ENCODE measurements at places on chromosomes 16 and 17.

GRCh38 chr17:80257716-80258213 is 2.9 kb upstream of the RNF213 start:
- no peak for DNase-seq

GRCh38 chr17:79473111-79473875 is 137.6 kb downstream of the RBFOX3 start:
- no peak for DNase-seq

DNA sequence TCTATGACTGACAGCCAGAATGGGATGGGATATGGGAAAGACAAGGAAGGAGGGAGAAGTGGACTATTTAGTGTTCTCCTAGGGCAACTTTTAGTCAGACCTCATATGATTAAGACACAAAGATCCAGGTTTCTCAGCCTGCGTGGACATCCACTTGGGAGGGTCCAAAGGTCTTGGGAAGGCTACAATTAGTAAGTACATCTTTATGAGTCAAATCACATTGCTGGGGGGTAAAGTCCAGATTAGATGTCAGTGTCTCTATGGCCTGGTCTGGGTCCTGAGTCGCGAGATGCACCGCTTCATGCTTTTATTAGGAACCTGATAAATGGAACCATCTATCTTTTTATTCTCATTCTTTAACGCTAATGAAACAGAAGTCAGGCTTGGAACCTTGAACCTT is 378.4 kb upstream of the ASIC2 start:
- no peak for DNase-seq

DNA sequence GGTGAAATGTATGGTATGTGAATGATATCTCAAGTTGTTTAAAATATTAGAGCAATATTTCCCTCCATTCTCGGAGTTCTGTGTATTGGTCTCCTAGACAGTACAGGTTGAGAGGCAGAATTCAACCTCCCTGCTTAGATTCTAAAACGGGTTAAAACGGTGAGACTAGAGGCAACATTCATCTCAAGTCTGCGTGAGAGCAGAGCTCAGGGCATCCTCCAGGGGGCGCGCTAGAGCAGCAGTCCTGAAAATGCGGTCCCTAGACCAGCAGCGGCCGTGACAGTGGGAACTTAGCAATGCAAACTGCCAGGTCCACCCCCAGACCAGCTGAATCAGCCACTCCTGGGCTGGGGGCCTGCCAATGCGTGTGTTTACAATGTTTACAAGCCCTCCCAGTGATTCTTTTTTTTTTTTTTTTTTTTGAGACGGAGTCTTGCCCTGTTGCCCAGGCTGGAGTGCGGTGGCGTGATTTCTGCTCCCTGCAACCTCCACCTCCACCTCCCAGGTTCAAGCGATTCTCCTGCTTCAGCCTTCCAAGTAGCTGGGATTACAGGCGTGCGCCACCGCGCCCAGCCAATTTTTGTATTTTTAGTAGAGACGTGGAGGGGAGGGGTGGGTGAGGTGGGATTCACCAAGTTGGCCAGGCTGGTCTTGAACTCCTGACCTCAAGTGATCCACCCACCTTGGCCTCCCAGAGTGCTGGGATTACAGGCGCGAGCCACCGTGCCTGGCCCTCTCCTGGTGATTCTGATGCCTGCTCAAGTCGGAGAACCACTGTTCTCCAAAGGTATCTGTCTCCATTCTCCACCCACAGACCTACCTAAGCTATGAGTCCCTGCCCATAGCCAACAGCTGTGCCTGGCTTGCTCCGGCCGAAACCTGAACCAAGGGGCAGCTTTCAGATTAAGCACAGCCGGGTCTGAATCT is 24.2 kb downstream of the KLHL36 start:
- peak; percentile 74 for DNase-seq

DNA sequence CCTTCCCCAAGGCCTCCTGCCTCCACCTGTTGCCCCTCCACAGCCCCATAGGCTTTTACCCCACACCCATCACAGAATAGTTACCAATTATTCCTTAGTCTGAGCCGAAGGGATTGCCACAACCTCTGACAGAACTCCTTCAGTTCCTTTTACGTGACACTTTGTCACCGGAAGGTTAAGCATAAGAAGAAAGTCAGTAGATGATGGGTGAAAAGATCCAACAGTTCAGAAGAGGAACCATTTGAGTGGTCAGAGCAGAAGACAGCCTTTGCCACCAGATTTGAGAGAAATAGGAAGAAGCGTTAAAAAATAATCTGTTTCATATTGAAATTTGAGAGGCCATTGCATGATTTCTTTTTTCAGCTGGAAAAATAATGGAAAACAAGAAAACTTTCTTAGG is 1.2 kb downstream of the SRR start:
- no peak for DNase-seq

GRCh38 chr17:61457226-61457983 is 5.2 kb downstream of the TBX4 start:
- DNase-seq, result no peak

GRCh38 chr17:69684251-69684650 is 269.8 kb downstream of the MAP2K6 start:
- no peak for DNase-seq

- DNase-seq, result no peak
These were observed 1.0 kb downstream of the LYRM1 start for GRCh38 chr16:20901436-20902112.

Data from stimulated activated CD4-positive, alpha-beta T cell treated with anti-CD3 and anti-CD28 coated beads, Interleukin-15, amount 100 ng/mL, for 1 hour (primary cell).